PC-9 (cell line): ENCODE measurements at places on chromosomes 7 and 10. TPM values are rescaled to one million over a fixed set of nuclear protein-coding genes. Genes with fewer than 3 reads are reported as not detected.

DNA sequence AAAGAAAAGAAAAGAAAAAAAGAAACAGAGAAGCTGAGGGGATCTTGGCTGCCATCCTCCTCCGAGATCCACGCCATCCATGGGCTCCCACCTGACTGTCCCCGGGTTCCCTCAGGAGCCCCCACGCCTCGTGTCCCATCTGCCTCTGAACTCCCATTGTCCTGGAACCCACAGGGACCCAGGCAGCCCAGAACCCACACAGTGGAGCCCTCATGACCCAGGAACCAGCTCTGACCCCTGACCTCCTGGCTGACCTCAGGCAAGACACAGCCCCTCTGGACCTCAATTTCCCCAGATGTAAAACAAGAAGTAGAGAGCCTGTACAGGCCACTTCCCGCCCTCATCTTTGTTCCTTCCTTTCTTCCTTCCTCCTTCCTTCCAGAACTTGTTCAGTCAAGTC, 40.4 kb downstream of the RASGEF1A start:
- no peaks in the 10 kb centered on the region for H3K36me3 ChIP-seq
- peaks cover 15% of the 10 kb centered on the region for H3K27me3 ChIP-seq

GRCh38 chr10:36703179-36703578, 422.2 kb upstream of the ANKRD30A start:
- no peaks in the 10 kb centered on the region for H3K4me1 ChIP-seq
- no peak overlapping the region for H3K4me3 ChIP-seq
- no peaks in the 10 kb centered on the region for H3K36me3 ChIP-seq

Gene CRHR2
- total RNA-seq, result not detected in 2 replicates

DNA sequence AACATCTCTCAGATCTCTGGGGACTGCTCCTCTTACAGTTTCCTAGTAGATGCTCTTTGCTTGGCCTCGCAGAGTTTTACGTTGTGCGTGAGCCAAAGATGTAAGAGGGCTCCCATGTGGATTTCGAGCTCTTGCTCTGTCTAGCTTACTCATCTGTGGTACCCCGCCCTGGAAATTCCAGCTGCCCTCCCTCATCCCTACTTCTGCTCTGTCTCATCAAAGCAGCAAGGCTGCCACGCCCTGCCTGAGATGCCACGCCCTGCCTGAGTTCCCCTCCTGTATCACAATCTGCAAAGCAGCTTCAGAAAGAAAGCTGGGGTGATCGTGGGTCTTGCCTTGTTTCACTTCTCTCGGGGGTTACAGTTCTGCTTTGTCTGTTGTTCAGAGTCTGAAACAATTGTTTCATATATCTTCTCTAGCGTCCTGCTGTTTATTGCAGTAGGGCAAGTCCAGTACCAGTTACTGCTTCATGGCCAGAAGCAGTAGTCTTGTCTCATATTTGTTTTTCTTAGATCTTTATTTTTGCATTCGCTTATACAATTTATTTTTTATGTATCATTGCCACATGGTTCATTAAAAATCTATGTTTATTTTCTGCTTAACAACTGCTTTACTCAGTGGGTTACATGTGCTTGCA, 36.1 kb upstream of the CCNY start:
- H3K4me3 ChIP-seq, result no peak overlapping the region
- H3K36me3 ChIP-seq, result no peaks in the 10 kb centered on the region
- no peak for DNase-seq

DNA sequence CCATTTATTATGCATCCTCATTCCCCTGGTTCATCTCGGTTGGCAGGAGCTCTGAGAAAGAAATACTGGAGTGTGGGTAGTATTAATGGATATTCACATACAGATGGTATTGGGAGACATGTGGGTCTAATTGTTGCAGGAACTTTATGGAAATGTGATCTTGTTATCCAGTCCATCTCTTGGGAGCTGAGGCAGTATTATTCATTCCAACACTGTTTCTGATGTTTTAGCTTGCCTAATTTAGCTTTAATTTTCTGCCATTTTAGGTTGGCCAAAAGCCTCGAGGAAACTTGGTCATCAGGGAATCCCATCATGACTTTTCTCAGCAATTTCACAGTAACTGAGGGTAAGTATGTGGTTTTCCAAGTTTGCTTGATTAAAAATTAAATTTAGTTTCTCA, 125.7 kb downstream of the ABCA13 start:
- no peaks in the 10 kb centered on the region for H3K4me1 ChIP-seq
- no peak overlapping the region for H3K4me3 ChIP-seq
- peaks cover 50% of the 10 kb centered on the region for H3K27me3 ChIP-seq
- DNase-seq, result no peak

Gene SHOC2
- 14.2 and 20.2 TPM in 2 replicates for total RNA-seq

Gene CALHM3
- 12.5 and 13.1 TPM in 2 replicates for total RNA-seq

GRCh38 chr10:99740933-99741559, 9.0 kb downstream of the CUTC start:
- no peaks in the 10 kb centered on the region for H3K4me1 ChIP-seq
- DNase-seq, result no peak
- peaks cover 21% of the 10 kb centered on the region for H3K36me3 ChIP-seq
- no peaks in the 10 kb centered on the region for H3K27me3 ChIP-seq

Gene NRCAM
- 40.3 and 42.6 TPM in 2 replicates for total RNA-seq

GRCh38 chr10:74433993-74434392, 283.0 kb downstream of the ADK start:
- DNase-seq, result no peak
- H3K4me3 ChIP-seq, result no peak overlapping the region
- H3K4me1 ChIP-seq, result no peaks in the 10 kb centered on the region
- H3K36me3 ChIP-seq, result no peaks in the 10 kb centered on the region
- H3K27ac ChIP-seq, result no peak overlapping the region

GRCh38 chr10:37549054-37549453, 308.4 kb downstream of the ZNF248 start:
- H3K27me3 ChIP-seq, result no peaks in the 10 kb centered on the region
- H3K27ac ChIP-seq, result no peak overlapping the region
- no peaks in the 10 kb centered on the region for H3K4me1 ChIP-seq
- no peak overlapping the region for H3K4me3 ChIP-seq

GRCh38 chr7:26419198-26419597, 127.5 kb downstream of the SNX10 start:
- H3K27me3 ChIP-seq, result no peaks in the 10 kb centered on the region
- H3K36me3 ChIP-seq, result no peaks in the 10 kb centered on the region
- no peak overlapping the region for H3K27ac ChIP-seq
- peaks cover 19% of the 10 kb centered on the region for H3K4me1 ChIP-seq

GRCh38 chr10:8017277-8017676, 37.2 kb upstream of the GATA3 start:
- H3K27me3 ChIP-seq, result no peaks in the 10 kb centered on the region
- H3K4me3 ChIP-seq, result no peak overlapping the region
- no peak overlapping the region for H3K27ac ChIP-seq
- H3K4me1 ChIP-seq, result peaks cover 9% of the 10 kb centered on the region; the same call in 1 of the 2 replicates

- no peaks in the 10 kb centered on the region for H3K27me3 ChIP-seq
- no peak for DNase-seq
- H3K36me3 ChIP-seq, result no peaks in the 10 kb centered on the region
- no peak overlapping the region for H3K27ac ChIP-seq
- H3K4me1 ChIP-seq, result no peaks in the 10 kb centered on the region
These were observed 79.1 kb downstream of the USP6NL start for GRCh38 chr10:11532306-11532705.

DNA sequence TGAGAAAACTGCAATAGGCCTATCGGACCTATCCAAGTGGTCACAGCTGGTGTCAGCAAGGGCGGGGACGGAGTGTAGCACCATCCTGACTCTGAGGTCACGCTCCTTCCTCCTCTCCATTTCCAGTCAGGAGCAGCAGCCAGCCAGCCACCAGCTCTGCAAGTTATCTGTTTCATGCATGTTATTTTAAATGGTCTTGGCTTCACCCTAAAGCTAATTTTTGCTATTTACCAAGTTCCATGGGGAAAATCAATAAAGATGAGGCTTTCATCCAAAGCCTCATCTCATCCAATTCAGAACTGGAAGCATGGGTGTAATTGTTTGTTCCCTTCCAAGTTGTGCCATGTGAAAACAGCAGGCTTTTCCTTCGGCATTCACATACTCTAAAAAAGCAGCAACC, 49.3 kb downstream of the ICA1 start:
- no peak for DNase-seq
- peaks cover 4% of the 10 kb centered on the region; the same call in 1 of the 2 replicates for H3K36me3 ChIP-seq
- no peak overlapping the region for H3K27ac ChIP-seq

GRCh38 chr10:78306358-78306757, 272.7 kb downstream of the RPS24 start:
- no peak overlapping the region for H3K27ac ChIP-seq
- H3K4me3 ChIP-seq, result no peak overlapping the region
- no peaks in the 10 kb centered on the region for H3K36me3 ChIP-seq
- DNase-seq, result no peak
- H3K27me3 ChIP-seq, result no peaks in the 10 kb centered on the region; the same call in 1 of the 2 replicates
- H3K4me1 ChIP-seq, result peaks cover 10% of the 10 kb centered on the region

GRCh38 chr7:122006687-122007086, 133.7 kb downstream of the PTPRZ1 start:
- H3K27me3 ChIP-seq, result no peaks in the 10 kb centered on the region
- peaks cover 6% of the 10 kb centered on the region; the same call in 1 of the 2 replicates for H3K4me1 ChIP-seq
- no peak overlapping the region for H3K4me3 ChIP-seq

DNA sequence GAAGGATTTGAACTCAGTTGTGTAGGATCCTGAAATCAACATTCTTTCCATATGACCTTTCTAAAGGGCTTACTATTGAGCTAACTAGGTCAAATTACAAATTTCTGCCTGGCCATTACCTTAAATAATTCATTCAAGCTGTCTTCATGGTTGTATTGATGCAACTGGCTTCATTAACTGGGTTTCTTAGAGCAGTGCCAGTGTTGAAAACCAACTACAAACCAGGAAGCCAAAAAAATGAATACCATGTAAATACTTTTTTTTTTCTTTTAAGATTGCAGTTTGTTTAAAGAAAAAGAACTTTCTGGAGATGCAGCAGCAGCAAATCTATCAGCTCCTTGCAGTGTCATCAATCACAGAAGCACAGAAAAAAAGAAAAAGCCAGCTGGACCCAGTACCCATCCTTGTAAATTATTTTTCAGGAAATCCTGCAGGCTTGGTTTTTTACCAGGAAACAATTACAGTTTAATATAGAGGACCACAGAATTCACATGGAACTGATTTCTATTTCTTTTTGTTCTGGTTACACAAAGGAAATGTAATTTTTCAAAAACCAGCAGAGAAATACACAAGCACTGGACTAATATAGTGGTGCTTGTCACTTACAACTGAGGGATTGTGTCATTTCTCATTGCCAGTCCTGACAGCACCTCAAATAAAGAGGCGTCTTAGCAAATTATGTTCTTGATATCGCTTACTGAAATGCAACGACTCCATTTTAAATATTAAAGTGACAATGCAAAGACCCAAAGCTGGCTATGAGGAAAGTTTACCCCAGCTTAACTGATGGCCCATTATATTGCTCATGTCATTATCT, 131.9 kb downstream of the TMEM26 start:
- no peaks in the 10 kb centered on the region for H3K27me3 ChIP-seq
- H3K4me3 ChIP-seq, result no peak overlapping the region
- no peaks in the 10 kb centered on the region for H3K4me1 ChIP-seq
- H3K27ac ChIP-seq, result no peak overlapping the region
- no peaks in the 10 kb centered on the region for H3K36me3 ChIP-seq

Gene ZNF488
- total RNA-seq, result 11.4 and 18.1 TPM in 2 replicates

GRCh38 chr7:73815436-73815835, 15.4 kb upstream of the CLDN4 start:
- no peaks in the 10 kb centered on the region for H3K36me3 ChIP-seq
- no peaks in the 10 kb centered on the region for H3K27me3 ChIP-seq
- no peak overlapping the region for H3K27ac ChIP-seq

Gene STOX1
- total RNA-seq, result 3.9 and 4.4 TPM in 2 replicates

GRCh38 chr7:88760136-88760515, 626 bp downstream of the ZNF804B start:
- no peak overlapping the region for H3K4me3 ChIP-seq
- no peak for DNase-seq
- no peaks in the 10 kb centered on the region for H3K4me1 ChIP-seq
- H3K27me3 ChIP-seq, result no peaks in the 10 kb centered on the region
- no peaks in the 10 kb centered on the region for H3K36me3 ChIP-seq
- no peak overlapping the region for H3K27ac ChIP-seq

DNA sequence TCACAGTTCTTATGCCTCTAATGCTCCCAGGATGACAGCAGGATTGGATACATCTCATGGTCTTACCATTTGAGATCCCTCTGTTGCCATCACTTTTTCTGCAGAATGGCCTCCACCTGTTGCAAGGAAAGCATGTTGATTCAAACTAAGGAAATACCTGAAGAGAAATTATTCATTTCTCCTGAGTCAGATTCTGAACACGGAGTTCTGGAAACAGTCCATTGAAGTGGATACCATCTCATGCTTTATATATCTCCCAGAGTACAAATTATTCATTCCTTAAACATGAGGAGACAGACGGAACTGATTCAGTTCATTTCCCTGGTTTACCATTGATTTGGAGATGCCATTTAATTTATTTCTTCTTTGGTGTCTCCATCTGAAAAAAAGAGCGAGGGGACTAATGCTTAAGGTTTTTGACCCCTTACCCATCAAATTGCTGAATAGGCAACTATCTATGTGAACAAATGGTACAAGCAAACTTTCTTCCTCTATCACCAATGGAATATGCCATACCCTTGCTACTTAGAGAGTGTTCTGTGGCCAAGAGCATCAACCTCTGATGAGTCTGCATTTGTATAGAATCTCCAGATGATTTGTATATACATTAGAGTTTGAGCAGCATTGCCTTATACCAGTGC, 305.0 kb upstream of the LRGUK start:
- no peak overlapping the region for H3K27ac ChIP-seq
- no peaks in the 10 kb centered on the region for H3K36me3 ChIP-seq
- no peaks in the 10 kb centered on the region for H3K27me3 ChIP-seq
- H3K4me1 ChIP-seq, result no peaks in the 10 kb centered on the region
- no peak for DNase-seq

GRCh38 chr7:16465469-16466361, at the start of gene SOSTDC1:
Gene SOSTDC1 (minus strand): TSS chr7:16465738. CDS start chr7:16465668, 70 bp downstream.
- no peaks in the 10 kb centered on the region for H3K27me3 ChIP-seq
- H3K4me1 ChIP-seq, result no peaks in the 10 kb centered on the region
- H3K36me3 ChIP-seq, result no peaks in the 10 kb centered on the region
- H3K27ac ChIP-seq, result no peak within 1 kb of the TSS
- no peak for DNase-seq

- H3K36me3 ChIP-seq, result no peaks in the 10 kb centered on the region
- H3K4me1 ChIP-seq, result no peaks in the 10 kb centered on the region
- no peak for DNase-seq
- H3K4me3 ChIP-seq, result no peak overlapping the region
These were observed 738.6 kb upstream of the LRRTM3 start for GRCh38 chr10:66187053-66187733.

DNA sequence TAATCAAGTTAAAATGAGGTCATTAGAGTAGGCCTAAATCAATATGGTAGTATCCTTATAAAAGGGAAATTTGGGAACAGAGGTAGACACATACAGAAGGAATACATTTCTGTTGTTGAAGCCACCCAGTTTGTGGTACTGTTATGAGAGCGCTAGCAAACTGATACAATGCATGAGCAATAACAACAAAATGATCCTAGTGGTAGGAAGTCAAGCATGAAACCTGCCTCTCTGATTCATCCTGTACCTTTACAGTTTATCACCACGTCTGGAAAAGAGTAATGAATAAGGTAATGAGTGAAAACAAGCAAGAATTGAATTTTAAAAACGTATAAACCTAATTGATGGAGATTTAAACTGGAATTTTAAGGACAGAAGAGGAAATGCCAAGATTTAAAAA, 217.2 kb downstream of the PCLO start:
- no peaks in the 10 kb centered on the region for H3K4me1 ChIP-seq
- H3K27me3 ChIP-seq, result no peaks in the 10 kb centered on the region

Gene TAS2R41
- total RNA-seq, result not detected in 2 replicates

- no peak overlapping the region for H3K27ac ChIP-seq
- H3K36me3 ChIP-seq, result no peaks in the 10 kb centered on the region
- H3K4me3 ChIP-seq, result no peak overlapping the region
- no peaks in the 10 kb centered on the region for H3K27me3 ChIP-seq
- H3K4me1 ChIP-seq, result no peaks in the 10 kb centered on the region
- DNase-seq, result no peak
These were observed 13.0 kb upstream of the DHTKD1 start for GRCh38 chr10:12055732-12056131.

Gene PARG
- 38.8 and 39.0 TPM in 2 replicates for total RNA-seq
